ENCODE measurements at places on chromosomes 11 and 22.
A peak's percentile ranks its signal among the peaks of the same experiment; 100 is the strongest.

DNA sequence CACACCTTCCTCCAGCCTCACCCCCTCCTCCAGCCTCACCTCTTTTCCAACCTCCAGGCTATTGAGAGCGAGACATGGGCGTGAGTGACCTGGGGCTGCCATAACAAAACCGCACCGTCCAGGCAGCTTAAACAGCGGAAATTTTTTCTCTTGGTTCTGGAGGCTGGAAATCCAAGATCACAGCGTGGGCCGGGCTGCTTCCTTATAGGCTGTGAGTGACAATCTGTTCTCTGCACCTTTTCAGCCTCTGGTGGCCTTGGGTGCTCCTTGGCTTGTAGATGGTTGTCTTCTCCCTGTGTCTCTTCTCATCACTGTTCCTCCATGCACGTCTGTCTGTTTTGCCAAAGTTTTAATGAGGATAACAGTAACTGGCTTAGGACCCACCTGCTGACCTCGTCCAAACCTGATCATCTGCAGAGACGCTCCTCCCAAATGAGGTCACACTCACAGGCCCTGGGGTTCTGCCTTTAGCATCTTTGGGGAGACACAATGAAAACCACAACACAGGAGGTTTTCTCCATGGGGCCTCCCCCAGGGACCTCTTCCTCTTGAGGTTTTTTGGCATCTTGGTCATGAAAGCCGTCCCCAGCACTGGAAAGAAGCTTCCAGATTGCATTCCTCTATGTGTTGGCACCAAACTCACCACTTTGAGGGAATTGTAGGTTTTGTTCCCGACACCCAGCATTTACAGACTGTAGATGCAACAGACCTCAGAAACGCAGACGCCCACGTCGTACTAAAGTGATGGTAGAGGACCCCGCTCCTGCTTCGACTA lies 878.1 kb downstream of the BRD1 start:
- no peak for DNase-seq

DNA sequence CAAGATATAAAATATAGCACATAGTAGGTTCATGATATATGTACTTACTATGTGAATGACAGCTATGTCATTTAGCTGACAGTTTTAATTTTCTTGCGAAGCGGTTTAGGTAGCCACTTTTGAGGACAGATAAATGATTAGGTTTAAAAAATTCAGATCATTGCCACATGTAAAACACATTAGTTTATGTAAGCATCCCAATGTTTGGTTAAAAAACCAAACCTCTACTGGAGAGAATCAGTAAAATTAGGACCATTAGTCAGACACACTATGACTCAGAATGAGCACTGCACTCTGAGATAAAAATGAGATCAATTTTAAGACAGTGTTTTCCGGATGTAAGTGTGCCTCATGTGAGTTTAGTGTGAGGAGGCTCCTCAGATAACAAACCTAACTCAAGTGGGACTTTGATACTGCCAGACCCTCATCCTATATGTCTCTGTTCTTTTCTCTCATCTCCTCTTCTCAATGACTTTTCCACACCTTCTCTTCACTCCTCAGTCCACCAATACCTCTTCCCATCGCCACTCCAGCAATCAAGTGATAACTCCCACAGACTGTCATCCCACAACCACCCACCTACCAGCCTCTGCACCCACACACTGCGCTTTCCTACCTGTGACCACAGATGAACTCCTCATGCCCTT lies 6.8 kb upstream of the OR2AT4 start:
- no peak for DNase-seq

GRCh38 chr11:130050257-130050656 lies 19.4 kb upstream of the APLP2 start:
- no peak for DNase-seq

DNA sequence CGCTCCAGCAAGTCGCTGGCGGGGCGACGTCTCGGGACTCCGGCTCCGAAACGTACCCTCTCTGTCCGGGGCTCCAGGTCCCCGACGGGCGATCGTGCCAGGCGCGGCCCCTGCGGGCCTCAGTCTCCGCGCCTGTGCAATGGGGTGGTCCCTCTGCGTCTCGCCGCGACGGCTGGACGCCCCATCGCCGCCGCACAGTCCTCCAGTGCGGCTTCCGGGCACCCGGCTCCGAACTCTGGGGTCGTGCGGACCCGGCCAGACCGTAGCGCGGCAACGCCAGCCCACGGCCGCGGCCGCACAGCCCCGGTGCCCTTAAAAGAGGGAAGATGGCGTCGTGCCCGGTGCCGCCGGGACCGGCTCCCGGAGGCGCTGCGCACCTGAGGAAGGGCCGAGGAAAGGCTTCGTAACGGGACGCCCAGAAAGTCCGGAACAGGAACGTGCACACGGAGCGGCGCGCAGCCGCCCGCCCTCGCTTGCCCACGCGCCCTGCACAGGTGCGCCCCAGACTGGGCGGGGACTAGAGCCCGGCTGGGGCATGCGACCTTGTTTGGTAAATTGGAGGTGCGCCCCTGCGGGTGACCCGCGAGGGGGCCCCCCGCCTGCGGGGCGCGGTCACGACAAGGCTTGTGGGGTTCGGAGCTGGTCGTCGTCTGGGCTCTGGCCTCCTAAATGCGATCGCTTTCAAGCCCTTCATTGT lies 525 bp downstream of the BIK start:
- no peak for DNase-seq

- DNase-seq: no peak
Measured at GRCh38 chr22:39960791-39961746, 872 bp downstream of the TMA7B start.

- no peak for DNase-seq
Measured at GRCh38 chr11:132037467-132037862, 667.0 kb downstream of the NTM start.

GRCh38 chr11:85791409-85791990 lies 19.4 kb downstream of the SYTL2 start:
- no peak for DNase-seq

DNA sequence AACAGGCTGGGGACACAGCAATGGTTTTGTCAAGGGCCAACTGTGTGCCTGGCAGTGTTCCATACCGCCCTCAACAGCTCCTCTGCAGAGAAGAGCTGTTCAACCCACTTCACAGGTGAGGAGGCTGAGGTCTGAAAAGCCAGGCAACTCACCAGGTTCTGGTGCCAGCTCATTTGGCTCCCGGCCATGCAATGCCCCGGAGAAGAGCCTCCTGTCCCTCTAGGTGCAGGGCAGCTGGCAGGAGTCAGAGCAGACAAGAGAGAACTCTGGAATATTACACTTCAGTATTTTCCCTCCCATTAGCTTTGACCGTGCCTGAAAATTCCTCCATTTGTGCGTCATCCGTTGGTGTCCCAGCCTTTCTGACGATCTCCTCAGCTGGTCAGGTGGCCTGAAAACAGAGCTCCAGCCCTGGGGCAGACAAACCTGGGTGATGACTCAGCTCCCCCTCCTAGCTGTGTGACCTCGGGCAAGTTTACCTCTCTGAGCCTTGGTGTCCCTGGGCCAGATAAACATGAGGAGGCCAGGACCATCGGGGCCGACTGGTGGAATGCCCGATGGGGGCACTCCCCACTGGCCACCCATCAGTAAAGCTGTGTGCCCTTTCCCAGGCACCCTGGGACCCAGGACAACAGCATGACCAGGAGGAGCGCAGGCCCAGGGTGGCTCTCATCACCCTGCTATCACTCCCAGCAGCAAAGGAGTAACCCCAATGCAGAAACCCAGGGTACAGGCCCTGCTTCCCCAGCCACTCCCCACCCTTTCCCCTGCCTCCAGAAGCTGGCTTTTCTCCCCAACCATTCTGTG lies 9.6 kb upstream of the C1QTNF6 start:
- DNase-seq: peak; percentile 94

DNA sequence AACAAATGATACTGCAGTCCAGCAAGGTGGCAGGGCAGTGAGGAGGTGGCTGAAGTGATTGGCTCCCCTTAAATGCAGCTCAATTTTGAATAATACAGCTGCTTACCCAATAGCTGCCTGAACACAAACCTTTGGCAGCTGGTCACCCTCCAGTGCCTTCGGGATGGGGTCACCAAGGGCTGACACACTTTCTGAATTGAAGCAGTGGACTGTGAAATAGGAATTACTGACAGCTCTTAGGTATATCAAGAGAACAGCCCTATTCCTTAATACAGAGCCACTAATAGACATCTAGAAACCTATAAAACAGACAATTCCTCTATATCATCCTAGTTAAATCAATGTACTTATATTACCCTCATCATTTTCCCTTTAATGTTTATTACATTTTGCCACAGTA lies 474.2 kb upstream of the KIRREL3 start:
- DNase-seq: no peak

GRCh38 chr11:61679296-61679695 lies 895 bp upstream of the DAGLA start:
- no peak for DNase-seq

GRCh38 chr11:117218133-117218915 lies 13.5 kb downstream of the PCSK7 start:
- peak; percentile 19 for DNase-seq

DNA sequence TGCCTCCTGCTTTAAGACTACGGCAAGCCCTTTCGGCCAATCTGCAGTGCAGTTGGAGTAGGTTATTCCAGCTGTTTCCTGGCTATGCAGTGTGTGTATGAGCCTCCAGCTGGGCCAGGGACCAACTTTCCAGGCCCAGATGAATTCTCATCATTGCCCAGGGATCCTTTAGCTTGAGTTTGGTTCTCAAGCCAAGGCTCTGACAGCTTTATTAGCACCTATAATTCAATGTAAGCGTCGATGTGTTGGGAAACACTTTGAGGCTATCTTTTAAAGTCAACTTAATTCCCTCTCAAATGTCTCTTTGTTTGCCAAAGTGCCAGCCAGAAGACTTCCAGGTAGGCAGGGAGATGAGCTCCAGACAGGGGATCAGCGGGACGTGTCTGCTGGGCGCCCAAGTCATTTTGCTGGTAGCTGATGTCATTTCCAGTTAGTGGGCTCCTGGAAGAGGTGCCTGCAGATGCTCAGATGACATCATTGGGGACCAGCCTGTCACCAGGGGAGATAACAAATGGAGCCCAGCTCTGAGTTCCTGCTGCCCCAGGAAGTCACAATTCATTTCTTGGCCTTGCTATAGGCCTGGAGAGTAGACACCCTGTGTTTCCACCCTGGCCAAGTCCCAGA lies 520.4 kb downstream of the SOX6 start:
- no peak for DNase-seq

DNA sequence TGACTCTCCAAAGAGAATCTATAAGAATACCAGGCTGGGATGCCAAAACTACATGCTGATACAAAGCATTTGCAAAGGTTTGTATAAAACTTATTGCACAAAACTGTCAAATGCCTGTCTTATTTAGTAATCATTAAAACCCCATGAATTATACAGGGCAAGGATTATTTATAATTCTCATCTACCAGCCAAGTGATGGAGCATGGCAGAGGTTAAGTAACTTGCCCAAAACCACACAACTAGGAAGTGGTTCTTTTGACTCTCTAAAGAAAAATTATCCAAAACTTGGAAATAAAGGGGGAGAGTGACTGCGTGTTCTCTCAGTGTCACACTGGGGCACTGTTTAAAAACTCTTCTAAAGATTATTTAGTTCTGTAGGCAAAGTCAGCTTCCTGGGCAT lies 17.4 kb upstream of the CLMP start:
- no peak for DNase-seq

- DNase-seq: no peak
Measured at GRCh38 chr22:17192186-17192585, 27.0 kb downstream of the ADA2 start.

DNA sequence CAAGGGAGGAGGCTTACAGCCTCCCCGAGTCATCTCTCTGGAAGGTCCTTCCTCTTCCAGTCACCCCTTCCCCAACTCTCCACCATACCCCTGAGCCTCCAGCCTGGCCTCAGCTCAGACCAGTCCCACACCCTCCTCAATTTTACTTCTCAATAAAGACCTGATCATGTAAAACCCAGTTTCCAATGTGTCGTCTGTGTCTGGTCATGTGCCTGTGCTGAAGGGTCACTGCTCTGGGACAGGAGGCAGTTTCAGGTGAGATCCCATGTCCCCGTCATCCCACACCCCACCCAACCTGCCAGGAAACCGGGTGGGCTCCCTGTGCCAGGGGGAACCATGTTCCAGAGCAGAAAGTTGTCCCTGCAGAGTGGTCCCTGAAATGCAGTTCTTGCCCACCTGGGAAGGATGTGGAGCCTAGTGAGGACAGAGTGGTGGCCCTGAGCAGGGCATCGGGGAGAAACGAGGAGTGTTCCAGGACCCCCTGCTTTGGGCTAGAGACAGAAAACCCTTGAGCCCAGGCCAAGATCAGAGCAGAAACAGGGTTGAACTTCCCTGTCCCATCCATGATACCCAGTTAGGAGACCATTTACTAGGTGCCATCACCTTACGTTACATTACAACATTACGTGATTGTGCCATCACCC lies 19.4 kb downstream of the IGLL5 start:
- no peak for DNase-seq

DNA sequence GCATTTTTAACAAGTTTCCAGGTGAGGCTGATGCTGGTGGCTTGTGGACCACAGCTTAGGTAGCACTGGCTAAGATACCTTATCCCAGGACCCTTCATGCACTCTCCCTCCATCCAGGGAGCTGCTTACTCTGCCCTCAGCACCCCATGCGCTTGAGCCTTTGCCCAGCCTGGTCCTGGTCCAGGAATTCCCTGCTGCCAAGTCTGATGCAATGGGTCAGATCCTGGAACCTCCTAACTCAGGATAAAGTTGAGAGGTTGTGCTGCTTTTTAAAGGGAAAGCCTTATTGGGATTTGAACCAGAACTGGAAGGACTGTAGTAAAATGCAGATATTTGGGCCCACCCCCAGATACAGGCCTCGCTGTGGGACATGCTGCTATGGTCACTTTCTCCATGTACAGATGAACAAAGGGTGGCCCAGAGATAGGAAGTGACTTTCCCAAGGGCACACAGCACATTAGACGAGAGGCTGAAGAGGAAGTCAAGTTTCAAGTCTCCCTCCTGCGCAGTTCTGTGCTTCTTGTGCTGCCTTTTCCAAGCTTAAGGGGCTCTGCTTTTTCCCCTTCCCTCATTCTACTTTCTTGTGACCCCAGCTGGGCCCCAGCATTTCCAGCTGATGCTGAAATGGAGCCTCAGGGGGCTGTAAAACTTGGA lies 824 bp upstream of the LGALS12 start:
- DNase-seq: no peak

DNA sequence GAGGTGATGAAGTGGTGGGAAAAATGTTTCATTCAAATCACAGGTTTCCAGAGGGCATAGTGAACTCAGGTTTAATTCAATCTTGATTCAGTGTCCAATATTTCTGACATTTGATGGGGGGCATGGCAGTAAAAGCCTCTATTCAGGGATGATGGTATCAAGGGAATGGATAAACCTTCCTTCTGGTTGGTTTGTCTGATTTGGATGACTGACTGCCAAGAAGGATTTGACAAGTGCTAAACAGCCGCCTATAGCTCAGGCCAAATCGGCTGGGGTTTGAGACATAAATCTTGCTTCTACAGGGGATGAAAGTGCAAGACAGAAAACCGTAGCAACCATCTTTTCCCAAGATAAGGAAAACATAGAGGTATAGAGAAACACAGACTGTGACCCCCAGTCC lies 121.8 kb upstream of the C11orf87 start:
- DNase-seq: no peak

DNA sequence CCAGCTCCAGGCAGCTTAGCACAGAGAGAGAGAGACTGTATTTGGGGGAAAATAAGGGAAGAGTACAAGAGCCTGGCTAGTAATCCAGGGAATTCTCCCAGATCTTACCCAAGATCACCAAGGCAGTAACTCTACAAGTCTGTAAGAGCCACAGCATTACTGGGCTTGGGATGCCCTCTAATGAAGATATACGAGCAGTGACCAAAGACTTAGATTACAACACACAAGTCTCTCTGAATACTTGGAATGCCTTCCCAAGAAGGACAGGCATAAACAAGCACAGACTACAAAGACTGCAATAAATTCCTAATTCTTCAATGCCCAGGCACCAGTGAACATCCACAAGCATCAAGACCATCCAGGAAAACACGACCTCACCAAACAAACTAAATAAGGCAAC lies 17.7 kb downstream of the DNAJC24 start:
- DNase-seq: no peak
